ENCODE measurements at places on chromosomes 13 and 19.
A peak's percentile ranks its signal among the peaks of the same experiment; 100 is the strongest.

DNA sequence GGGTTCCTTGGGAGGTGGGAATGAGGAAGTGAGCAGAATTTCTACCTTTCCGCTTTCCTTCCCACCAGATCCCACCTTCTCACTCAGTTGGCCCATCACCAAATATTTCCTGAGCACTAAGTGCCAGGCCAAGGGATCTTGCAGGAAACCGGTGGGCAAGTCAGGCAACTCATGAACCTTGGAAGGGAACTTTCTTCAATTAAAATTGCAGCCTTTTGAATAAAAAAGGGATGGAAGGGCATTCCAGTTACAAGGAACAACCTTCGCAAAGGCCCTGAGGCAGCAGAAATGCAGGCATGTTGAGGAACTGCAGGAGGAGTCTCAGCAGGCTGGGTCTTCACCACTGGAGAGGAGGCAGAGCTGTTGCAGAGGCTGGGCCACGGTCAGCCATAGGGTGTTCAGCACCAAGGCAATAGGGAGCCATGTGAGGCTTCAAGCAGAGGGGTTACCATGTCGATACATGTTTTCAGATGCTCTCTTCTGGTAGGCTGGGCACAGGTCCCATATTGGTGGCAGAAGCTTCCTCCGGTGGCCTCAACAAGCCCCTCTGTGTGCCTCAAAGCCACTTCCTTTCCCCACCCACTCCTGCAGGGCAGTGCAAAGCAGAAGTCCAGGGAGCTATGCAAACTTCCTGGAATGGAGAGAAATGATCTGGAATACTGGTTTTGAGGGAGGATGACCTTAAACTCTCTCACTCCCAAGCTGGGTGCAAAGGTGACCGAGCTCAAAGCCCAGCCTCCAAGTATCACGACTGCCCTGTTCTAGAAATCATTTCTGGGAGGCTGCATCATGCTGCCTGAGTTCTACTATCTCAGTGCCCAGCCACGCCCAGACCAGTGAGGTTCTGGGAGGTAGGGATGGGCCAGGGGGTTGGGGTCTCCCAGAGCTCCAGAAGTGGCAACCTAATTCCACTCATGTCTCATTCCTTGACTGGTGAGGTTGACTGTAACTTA lies at the start of gene FUT6:
FUT6 (minus strand) TSS at position 638 of the 953 bp plus-strand sequence. CDS start 7,135 bp downstream, outside the sequence.
- no peak for DNase-seq

DNA sequence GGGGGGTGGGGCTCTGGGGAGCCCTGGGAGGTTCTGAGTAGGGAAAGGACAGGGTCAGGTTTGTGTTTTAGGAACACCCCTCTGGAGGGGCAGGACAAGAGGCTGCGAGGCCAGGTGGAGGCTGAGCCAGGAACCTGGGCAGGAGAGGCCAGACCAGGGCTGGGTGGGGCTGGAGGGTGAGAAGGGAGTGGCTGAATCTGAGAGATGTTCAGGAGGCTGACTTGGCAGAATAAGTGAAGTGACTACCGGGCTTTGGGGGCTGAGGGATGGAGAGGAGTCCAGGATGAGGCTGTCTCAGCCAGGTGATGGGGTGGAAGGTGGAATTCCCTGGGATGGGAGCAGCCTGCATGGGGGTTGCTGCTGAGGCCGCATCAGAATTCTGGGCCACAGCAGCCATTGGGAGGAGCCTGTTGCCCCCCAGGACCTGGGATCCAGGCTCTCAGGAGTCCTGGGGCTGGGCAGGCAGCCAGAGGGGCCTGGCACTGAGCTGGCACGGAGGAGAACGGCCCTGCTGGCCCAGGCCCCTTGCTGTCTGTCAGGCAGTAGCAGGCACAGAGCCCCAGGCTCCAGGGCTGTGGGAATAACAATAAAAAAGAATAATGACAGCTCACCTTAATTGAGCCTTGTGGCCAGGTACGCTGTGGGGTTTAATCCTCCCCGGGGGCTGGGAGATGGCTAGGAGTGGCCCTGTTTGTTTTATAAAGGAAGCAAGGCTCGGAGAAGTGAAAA lies 3.3 kb downstream of the PPP5C start:
- DNase-seq = no peak

DNA sequence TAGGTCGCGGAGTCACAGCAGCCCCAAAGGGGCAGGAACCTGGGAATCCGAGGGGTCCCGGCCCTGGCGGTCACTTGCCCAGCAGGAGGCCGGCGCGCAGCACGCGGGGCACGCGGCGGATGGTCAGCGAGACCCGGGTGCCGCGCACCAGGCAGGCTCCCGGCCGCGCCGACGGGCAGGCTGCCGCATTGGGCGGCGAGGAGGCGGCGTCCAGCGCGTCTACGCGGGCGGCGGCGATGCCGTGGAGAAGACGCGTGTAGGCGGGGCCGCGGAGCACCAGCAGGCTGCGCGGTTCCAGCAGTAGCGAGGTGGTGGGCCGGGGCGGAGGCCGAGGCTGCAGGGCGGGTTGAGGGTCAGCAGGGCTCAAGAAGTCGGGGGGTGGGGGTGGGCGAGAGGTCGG lies 607 bp upstream of the SYNE4 start:
- DNase-seq = no peak

DNA sequence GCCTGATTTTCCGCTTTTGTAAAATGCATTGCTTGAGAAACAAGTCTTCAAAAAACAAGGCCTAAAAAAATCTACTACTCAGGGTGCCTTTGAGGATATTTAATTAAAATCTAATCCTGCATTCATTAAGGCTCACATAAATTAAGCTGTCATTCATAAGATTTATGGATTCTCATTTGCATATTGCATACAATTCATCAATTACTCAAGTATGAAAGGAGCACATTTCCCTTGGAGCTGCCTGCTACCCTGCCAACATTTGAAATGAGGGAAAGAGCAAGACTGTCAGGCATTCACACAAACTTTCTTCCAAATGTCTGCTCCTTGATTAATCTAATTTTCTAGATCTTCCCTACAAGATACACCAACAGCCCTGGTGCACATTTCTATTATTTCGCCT lies 140.0 kb downstream of the DACH1 start:
- DNase-seq = no peak

GRCh38 chr13:113927661-113928581 lies 46.0 kb downstream of the C13orf46 start:
- no peak for DNase-seq

- DNase-seq = no peak
Measured at GRCh38 chr13:51862957-51863356, 1.2 kb downstream of the CCDC70 start.

DNA sequence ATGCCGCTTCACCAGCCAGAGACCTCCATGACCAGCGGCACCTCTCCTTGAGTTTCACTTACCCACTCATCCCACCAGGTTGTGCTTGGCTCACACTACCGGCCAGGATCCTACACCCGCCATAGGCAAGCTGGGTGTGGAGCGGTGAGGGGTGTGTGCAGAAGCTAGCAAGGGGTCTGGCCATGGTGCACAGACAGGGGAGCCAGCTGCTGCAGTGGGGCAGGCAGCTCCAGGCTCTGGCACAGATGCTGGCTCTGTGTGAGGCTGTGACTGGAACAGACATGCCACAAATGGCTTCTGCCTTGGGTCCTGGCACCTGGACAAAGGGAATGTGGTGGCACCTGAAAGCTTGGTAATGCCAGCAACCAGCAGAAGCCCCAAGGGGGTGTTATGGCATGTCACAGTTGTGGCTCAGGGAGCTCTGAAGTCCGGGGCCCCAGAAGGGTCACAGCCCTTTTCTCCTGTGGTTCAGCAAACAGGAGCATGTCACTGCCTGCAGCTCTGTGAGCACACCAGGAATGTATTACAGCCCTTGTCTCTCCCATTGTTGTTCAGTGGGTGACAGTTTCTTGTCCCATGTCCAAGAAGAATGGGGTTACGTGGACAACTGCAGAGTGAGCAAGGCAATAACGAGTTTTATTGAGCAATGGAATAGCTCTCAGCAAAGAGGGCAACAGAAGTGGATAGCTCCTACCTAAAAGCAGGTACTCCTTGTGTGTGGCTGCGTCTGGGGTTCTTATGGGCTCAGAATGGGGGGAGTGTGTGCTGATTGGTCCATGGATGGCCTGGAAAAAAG lies 2791.0 kb upstream of the PCDH20 start:
- DNase-seq = no peak

GRCh38 chr19:31538879-31539278 lies 189.6 kb upstream of the TSHZ3 start:
- no peak for DNase-seq

- DNase-seq = peak; percentile 71
Measured at GRCh38 chr19:50330365-50331078, 1.3 kb upstream of the KCNC3 start.

DNA sequence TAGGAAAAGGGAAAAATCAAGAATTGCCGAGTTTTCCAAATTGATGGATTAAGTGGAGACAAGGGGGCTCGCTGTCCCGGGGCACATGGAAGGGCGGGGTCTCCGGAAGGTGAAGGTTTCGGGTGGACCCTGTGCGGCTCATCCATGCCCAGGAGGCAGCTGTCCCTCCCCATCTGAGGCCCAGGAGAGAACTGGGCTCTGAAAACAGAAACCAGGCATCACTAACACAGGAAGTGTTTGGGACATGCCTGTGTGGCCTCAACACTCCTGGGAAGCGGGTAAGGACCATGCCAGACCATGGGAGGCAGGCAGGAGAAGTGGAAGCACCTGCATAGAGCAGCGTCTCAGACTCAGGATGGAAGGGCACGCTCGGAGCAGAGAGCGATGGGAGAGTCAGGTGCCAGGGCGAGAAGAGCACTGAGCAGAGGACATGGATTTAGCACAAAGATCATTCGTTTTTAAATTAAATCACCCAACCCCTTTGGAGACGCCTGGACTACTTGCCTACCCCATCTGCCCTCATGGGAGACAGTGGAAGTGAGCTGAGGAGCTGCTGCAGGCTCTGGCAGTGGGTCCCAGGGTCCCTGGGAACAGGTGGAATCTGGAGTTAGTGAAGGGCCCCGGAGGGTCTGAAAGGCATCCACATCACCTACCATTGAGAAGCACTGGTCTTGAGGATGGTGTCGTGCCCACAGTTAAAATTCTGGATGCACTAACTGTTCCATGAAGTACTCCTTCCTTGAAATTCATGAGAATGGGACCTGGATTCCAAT lies 183.2 kb upstream of the SOX1 start:
- DNase-seq = no peak

DNA sequence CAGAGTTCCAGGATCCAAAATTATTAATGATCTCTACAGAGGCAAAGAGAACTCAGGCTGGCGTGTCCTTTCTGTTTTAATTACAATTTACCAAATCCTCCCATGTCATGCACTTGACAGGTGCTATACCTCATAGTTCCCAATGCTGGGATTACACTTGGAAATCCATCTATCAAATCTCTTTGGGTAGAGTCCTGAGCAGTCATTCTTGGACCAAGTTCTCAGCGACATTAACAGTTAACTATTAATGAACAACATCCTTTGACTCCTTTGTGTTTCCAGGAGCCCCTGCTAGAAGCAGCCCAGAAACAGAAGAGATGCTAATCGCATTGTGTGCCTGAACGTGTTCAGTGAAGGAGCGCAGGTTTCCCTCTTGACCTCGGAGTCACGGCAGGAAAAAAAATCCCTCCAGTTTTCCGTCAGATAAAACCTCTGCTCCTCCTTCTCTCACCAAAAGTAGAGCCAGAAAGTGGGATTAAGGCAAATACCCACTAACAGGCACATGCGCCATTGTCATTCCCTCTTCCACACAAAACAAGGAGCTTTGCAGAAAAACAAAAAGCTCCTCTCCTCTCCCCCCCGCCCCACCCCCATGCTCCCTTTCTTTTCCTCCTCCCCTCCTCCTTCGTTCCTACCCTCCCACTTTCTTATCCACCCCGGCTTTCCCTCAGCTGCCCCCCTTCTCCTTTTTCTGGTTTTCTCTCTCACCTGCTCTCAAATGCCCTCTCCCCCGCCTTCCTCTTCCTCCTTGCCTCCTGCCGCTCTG lies 224.7 kb downstream of the ZIC5 start:
- DNase-seq = no peak

DNA sequence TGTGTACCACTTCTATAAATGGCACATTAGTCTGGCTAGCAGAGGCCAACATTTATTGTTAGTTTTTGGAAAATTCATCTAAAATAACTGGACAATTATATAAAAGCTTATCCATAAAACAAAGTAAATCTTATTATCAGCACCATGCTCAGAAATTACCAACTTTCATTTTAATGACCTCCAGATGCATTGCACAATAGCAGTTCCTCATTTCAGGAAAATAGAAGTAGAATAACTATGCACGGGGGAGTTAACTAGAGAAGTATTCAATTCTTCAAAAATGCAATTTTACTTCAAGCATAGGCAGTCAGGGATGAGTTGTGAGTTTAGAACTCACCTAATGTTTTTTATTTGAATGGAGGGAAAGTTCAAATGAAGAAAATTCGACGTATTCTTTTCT lies 1023.5 kb downstream of the PCDH17 start:
- DNase-seq = no peak

DNA sequence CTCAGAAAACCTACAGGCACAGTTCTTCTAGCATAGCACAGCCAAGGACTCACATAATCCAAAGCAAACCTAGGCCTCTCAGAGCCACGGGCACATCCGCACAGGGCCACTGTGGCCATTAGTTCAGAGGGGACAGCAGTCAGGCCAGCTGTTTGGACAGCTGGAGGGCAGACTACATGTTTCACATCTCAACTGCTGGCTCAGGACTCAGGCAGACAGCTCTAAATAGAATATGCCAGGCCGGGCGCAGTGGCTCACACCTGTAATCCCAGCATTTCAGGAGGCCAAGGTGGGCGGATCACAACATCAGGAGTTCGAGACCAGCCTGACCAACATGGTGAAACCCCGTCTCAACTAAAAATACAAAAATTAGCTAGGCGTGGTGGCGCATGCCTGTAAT lies 26.8 kb downstream of the SAFB2 start:
- DNase-seq = no peak

DNA sequence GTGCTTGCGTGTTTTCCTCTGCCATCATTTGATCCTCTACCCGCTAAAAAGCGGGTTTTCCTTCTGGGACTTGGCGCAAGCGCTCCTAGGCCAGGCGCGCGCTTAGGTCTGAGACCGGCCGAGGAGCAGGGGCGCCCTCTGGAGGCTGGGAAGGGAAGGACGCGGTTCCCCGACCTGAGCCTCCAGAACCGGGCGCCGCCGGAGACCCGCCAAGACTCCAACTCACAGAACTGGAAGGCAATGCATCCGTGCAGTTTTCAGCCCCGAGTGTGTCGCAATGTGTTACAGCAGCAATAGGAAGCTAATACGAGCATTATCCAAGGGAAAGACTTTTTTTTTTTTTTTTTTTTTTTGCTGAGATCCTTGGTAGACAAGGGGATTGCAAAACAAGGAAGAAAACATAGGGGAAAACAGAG lies 190.9 kb downstream of the COL4A1 start:
- no peak for DNase-seq

DNA sequence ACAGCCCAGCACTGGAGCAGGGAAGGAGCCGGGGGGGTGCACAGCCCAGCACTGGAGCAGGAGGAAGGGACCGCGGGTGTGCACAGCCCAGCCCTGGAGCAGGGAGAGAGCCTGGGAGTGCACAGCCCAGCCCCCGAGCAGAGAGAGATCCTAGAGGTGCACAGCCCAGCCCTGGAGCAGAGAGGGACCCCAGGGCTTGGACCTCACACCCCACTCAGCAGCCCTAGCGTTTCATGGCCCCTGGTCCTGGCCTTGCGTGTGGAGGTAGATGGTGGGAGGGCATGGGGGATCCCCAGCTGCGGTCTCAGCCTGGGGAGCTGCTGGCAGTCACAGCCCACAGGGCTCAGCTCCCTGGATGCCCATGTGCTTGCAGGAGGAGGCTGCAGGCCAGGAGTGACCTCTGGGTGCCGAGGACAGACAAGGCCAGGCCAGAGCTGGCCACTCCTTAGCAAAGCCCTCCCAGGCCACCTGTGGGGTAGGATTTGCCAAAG lies 25.1 kb downstream of the GAS6 start:
- DNase-seq = no peak

- DNase-seq = no peak
Measured at GRCh38 chr19:43462785-43463380, 2.5 kb downstream of the LYPD3 start.

- no peak for DNase-seq
Measured at GRCh38 chr19:1587872-1588271, 4.8 kb downstream of the MBD3 start.

GRCh38 chr13:45231305-45231704 lies 30.5 kb upstream of the KCTD4 start:
- DNase-seq = no peak
